H7 (cell line): ENCODE measurements at places on chromosomes 3 and 15. TPM values are rescaled to one million over a fixed set of nuclear protein-coding genes. Genes with fewer than 3 reads are reported as not detected.

DNA sequence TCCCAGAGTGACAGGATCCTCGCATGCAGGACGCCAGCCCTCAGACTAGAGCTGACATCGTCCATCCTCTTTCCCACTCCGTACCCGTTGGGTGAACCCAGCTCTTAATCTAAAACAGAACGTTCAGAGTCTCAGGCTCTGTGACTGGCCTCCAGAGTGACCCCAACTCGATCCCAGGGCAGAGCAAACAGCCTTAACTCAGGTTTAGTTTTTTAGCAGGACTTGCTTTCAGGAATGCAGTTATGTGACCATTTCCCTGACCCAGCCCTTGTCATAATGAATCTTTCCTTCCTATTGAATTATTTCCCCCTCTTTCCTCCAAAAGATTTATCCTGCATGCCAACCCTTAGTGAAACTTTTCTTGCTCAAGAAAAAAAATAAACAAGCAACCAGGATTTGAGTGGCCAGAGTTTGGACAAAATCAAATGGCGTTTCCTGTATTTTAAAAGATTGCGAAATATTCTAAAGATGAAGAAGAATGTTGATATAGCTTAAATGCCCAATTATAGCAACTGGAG is 47.8 kb upstream of the RARB start:
- DNase-seq = no peak

DNA sequence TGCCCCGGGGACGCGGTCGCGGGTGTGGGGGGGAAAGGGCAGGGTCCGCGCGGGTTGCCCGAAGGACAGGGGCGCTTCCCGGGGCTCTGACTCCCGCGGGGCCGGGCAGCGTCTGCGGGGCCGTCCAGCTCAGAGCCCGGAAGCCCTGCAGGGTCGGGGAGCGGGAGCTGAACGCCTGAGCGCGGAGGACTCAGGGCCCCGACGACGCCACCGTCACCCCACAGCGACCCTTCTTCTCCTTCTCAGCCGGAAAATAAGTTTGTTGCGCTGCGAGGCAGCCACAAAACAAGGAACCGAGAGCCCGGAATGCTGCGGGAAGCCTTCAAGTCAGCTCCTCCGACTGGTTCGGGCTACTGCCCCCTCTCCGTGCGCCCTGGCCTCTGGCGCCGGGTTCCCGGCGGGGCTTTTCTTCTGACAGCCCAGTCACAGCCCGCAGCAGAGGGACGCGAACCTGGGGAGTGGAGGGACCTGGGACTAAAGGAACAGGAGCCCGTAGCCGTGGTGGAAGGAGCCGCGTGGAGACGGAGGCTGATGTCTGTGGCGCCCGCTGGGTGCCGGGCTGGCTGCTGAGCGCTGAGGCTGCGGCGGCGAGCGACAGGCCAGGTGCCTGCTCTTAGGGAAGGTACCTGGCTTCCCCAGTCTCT is 484 bp downstream of the CNTN4 start:
- peak; percentile 73 for DNase-seq

DNA sequence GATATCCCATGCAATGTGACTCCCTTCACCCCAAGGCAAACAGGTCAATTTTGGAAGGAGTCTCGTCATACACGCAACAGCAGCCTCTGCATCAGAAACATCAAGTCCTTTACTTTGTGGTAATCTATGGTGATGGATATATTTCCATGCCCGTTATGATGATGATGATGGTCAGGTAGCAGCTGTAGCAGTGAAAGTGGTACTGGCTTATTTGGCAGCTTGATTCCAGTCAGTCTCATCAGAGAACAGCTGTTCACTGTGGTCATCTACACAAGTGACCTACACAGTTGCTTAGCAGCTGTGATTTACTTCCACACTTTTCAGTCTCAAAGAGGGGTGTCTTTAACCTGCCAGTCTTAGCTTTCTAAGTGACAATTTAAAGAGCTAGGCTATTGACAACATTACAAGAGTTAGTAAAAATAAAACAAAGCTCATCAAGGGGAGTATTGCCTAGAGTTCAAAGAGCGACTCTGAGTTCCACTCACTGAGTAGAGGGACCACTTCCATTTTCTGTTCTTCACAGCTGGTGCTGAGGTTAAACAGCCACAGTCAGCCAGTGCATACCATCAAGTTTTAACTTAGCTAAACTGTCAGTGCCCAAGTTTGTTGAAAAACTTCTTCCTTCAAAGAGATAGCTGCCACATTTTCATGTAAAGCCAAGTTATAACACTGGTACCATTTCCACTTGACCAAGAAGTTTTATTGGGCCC is 587.4 kb upstream of the KCNMB2 start:
- DNase-seq = no peak

The LIPH gene
- total RNA-seq = 0.21 TPM in 1 of 2 replicates, not detected in the other

The ACKR2 gene
- total RNA-seq = not detected in 2 replicates

The FBXO40 gene
- total RNA-seq = under 0.01 TPM in 1 of 2 replicates, not detected in the other

GRCh38 chr3:57298041-57298440 is 5.6 kb upstream of the ASB14 start:
- DNase-seq = no peak

The MYD88 gene
- 1.8 and 3.4 TPM in 2 replicates for total RNA-seq

The SLC12A1 gene
- 0.14 and 0.26 TPM in 2 replicates for total RNA-seq

The GRK7 gene
- total RNA-seq = 0.04 TPM in 1 of 2 replicates, not detected in the other

DNA sequence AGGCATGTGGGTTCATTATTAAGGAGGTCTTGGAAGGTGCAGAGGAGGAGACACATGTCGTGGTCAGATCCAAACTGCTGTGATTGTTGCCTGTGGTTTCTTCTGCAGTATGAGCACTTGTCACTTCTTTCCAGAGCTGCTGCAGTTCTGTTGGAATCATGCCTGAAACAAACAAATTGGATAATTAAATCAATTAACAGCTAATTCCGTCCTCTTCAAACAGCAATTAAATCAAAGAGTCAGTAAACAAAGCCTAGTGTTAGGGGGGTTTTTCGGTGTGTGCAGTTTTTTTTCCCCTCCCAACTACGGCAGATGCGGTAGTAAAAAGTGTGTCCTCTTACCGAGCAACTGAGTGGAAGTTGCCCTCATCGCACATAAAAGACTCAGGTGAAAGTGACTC is 542.2 kb downstream of the FOXP1 start:
- no peak for DNase-seq

The CADM2 gene
- total RNA-seq = 1.8 and 2.7 TPM in 2 replicates

DNA sequence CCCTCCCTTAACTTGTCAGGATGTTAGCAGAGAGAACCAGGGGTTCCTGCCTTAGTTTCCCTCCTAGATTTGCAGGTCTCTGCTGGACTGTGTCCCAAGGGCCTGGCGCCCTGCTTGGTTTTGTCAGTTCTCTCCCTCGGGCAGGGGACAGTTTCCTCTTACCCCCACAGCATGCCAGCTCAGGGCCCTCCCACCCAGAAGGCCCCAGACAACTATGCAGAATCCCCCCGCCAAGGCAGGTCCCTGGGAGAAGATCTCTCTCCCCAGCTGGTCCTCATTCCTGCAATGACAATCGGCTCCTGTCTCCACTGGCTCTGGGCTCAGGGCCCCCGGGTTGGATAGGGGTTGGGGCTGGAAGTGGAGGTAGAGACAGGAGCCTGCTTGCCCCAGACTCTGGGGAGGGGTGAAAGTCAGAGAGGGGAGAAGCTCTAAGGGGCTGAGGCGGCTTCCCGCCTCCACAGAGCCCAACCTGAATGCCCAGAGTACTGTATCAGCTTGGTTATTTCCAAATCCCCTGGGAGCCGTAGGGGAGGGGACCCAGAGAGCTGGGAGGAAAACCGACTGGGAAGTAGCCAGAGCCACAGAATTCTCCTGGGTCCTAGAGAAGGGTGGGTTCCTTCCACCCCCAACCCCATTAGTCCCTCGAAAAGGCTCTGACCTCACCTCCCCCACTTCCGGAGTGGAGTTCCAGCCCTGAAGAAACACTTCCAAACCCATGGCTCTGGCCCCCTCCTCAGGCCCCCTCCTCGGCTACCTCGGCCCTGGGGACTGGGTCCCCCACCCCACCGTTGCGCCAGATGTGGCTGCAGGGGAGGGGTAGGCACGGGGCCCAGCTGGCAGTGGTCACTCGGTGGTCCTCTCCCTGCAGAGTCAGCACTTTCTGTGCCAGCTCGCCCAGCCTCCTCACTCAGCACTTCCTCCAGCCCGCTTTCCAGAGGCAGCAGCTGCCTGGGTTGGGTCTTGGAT is 3.8 kb upstream of the LOXL1 start:
- peak; percentile 93 for DNase-seq

DNA sequence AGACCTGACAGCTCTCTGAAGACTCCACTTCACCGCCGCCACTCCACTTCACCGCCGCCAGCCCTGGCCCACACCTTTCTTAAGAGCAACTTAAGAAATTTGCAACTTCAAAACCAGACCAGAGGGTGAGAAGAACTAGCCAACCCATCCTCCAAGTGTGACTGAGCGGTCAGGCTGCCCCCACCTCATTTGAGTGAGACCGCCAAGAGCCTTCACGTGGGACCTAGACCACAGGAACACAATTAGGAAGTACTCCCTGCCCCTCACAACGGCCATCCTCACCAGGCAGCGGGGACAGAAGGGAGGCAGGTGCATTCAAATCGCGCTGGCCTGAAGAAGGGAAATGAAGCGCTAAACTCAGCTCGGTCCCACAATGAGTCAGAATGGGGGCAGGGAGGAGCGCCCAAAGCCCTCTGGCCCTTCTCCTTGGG is 156.8 kb upstream of the BCL6 start:
- DNase-seq = no peak

GRCh38 chr3:182524711-182525401 is 268.4 kb upstream of the ATP11B start:
- no peak for DNase-seq

- DNase-seq = no peak
Measured at GRCh38 chr3:193556841-193557240, 2.1 kb upstream of the ATP13A4 start.

DNA sequence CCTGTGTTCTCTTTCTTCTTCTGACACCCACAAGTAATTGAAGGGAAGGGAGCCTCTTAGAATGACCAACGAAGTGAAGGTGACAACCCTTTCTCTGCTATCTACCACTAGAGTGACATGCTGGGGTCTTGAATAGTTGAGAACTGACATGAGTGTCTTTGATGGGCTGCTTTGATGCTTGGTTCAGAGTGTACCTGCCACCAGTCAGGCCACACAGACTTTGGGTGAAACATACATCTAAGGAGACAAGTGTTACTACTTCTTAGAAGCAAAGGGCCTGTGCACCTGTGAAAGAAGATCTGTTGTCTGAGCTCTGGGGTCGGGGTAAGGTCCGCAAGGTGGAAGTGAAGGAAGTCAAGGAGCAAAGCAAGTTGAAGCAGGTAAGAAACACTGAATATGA is 1040.7 kb upstream of the CFAP20DC start:
- no peak for DNase-seq
